ENCODE measurements at places on chromosomes 4 and X. TPM values are rescaled to one million over a fixed set of nuclear protein-coding genes. Genes with fewer than 3 reads are reported as not detected.

KLHL8 gene
- total RNA-seq = 10.1 TPM

ALAS2 gene
- not detected for total RNA-seq

XAGE2 gene
- total RNA-seq = not detected

GSX2 gene
- not detected for total RNA-seq

GRCh38 chrX:100407784-100408712 lies 2.0 kb downstream of the PCDH19 start:
- no peak for DNase-seq

NEUROG2 gene
- total RNA-seq = not detected

DNA sequence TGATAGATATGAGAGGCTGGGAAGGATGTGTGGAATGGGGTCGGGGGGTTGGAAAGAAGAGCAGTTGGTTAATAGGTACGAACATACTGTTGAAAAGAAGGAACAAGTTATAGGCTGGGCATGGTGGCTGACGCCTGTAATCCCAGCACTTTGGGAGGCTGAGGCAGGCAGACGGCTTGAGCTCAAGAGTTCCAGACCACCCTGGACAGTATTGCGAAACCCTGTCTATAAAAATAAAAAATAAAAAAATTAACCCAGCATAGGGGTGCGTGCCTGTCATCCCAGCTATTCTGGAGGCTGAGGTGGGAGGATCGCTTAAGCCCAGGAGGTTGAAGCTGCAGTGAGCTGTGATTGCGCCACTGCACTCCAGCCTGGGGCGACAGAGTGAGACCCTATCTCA lies 58.5 kb upstream of the NHSL2 start:
- no peak for DNase-seq

EDNRA gene
- total RNA-seq = 10.8 TPM

- no peak for DNase-seq
Measured at GRCh38 chrX:129145385-129145784, 377.9 kb downstream of the SMARCA1 start.

Measured in fibroblast of the aortic adventitia (primary cell).